ENCODE measurements at places on chromosomes 7 and 10. TPM values are rescaled to one million over a fixed set of nuclear protein-coding genes. Genes with fewer than 3 reads are reported as not detected.

KNDC1 gene
- total RNA-seq: 2.2 TPM

PRLHR gene
- not detected for total RNA-seq

BTBD16 gene
- total RNA-seq: 51.2 TPM

INSYN2A gene
- 0.31 TPM for total RNA-seq

AKR1C3 gene
- 166 TPM for total RNA-seq

ENO4 gene
- 0.73 TPM for total RNA-seq

NXPH1 gene
- not detected for total RNA-seq

NEURL1 gene
- 1.2 TPM for total RNA-seq

GHRHR gene
- not detected for total RNA-seq

KLF14 gene
- 0.36 TPM for total RNA-seq

OR2A2 gene
- total RNA-seq: not detected

Data from ureter (tissue), 1 donor.